ENCODE measurements at places on chromosomes 3 and 15.

DNA sequence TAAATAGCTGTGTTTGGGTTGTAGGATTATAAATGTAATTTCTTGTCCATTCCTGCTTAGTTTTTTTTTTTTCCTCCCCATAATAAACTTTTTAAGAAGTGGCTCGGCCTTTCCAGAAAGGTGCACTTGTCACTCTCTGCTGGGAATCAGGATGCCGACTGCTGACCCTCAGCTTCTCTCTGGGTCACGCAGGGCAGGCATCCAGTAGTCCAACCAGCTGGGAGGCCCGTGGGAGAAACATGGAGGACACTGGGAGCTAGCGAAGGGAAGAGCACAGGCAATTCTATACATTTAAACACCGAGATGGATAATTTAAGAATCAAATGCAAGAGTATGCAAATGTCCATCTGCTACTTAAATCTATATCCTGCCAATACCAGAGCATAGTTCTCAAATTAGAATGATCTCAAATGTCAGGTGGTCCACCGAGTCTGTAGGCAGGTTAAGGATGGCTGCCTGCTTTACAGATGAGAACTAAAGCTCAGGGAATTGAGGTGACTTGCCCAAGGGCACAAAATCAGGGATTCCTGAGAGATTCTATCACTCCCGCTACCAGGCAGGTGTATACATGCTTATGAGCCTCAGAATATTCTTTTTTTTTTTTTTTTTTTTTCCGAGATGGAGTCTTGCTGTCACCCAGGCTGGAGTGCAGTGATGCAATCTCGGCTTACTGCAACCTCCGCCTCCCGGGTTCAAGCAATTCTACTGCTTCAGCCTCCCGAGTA is 64.5 kb downstream of the DAPK2 start:
- DNase-seq, result no peak

DNA sequence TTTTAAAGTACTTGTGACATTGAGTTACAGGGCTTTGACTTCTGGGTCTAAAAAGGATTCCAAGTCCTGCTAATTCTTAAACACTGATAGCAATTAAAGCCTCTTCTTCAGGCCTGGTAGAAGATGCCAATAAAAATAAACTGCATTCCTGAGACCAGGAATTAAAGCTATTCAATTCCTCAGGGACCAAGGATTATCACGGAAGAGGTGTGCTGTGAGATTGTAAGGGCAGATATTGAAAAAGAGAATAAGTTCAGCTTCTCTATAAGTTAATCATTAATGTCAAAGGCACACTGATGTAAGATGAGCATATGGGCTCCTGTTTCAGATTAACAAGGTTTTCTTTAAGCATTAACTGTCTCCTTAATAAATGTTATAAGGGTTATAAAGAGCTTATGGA is 611.3 kb downstream of the SI start:
- no peak for DNase-seq

DNA sequence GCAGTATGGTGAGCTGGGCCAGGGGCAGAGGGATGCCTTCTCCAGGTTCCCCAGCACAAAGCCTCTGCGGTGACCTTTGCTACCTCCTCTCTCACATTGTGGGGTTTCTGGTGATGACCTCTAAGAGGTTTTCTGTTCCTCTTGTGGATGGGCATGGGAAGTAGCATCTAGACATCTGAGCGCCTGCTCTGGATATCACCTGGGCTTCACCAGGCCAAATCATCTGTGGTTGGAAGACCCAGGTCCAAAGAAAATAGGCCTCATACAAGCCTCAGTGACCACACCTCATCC is 7.0 kb downstream of the APEH start:
- no peak for DNase-seq

GRCh38 chr3:53130179-53131061 is at the start of gene RFT1:
TSS of gene RFT1 (minus strand) at chr3:53130435. CDS start at chr3:53130400, 35 bp downstream.
- peak; percentile 96 for DNase-seq

GRCh38 chr3:9664119-9664751 is 14.9 kb downstream of the MTMR14 start:
- DNase-seq, result no peak

- DNase-seq, result no peak
These were observed 123.9 kb upstream of the AGBL1 start for GRCh38 chr15:85955501-85956391.

GRCh38 chr3:149128821-149129220 is 617 bp upstream of the HPS3 start:
- DNase-seq, result no peak

- no peak for DNase-seq
These were observed 866.3 kb downstream of the ROBO1 start for GRCh38 chr3:78901544-78901943.

- DNase-seq, result no peak
These were observed 933.1 kb downstream of the NAALADL2 start for GRCh38 chr3:175792245-175792644.

DNA sequence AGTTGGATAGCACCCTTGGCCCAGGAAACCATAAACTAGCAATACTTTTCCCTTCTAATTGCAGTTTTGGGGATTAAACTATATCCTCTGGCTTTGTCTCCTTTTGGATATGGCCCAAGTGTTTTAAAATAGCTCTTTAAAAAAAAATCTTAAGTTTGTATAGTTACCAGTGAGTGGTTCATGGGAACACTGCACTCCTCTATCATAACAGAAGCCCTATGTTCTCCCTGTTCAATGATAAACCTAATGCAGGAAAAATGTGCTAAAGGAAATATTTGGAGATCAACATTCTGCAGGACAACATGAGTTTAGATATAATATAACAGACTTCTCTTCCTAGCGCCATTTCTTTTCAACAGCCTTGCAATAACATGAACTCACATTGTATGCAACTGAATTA is 13.1 kb downstream of the MRPL47 start:
- no peak for DNase-seq

DNA sequence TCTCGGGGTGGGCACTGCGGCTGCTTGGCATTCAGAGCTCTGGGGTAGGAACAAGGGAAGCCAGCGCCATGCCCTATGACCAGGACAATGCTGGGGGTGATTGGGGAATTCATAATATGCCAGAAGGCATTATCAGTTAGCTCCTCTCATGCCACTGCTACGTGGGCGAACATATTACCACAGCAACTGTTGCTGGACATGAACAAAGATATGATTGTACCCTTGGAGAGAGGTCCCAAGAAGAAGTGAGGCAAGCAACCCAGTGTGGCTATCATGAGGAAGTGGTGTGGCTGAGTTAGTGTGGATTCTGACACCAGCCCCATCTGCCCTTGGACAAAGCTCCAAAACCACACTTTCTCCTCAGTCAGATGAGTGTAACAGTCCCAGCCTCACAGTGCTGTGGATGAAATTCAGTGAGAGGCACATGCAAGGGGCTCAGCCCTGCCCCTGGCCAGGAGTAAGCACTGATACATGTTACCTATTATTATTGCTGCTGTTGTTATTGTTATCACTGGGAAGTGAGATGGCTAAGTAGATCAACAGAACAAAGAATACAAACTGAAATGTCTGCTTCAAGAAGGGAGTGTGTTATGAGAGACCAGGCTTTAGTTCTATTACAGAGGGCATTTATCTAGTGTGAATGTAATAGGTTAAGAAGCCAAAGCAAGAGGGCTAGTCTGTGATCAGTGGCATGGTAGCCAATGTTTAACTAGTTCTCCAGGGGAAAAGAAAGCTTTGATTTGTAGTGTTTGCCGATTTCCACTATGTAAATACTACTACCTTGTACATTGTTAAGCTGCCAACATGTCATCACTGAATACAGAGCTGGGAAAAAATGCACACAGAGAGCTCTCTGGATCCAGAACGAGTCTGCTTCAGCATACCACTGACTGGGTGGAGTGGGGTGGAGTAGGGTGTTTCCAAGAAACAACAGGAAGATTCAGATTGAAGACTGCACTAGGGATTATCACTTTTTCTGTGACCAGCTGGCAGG is 222.3 kb upstream of the EIF1B start:
- DNase-seq, result no peak

- no peak for DNase-seq
These were observed 125.3 kb upstream of the CHRNA7 start for GRCh38 chr15:31905054-31905453.

DNA sequence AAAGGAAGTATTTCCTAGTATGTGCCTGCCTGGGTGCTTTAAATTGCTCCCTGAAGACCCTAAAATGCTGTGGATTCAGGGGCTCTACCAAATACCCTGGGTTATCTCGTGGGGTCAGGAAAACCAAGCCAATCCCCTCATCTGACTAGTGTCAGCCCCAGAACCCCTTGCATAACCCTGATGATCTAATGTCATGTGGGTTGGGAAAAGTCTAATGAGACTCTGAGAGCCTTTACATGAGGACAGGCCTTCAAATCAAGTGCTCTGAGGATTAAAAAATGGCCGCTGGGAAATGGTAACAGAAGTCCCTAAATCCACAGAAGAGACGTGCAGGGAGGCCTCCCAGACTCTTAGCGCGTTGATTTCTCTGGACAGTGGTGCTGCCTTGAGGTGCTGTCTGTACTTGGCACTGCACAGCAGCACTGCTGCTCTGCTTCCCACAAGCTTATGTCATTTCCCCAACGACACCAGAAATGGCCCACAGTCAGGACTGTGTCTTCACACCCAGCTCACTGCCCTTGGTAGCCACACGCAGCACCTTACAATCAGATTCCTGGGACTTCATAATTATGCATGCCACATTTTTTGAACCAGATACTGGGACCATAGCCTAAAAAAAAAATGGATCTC is 16.6 kb downstream of the EIF4E3 start:
- DNase-seq, result no peak
